Occipital lobe (tissue), 3 donors: ENCODE measurements at places on chromosomes 7 and 10. TPM values are rescaled to one million over a fixed set of nuclear protein-coding genes. Genes with fewer than 3 reads are reported as not detected.

DNA sequence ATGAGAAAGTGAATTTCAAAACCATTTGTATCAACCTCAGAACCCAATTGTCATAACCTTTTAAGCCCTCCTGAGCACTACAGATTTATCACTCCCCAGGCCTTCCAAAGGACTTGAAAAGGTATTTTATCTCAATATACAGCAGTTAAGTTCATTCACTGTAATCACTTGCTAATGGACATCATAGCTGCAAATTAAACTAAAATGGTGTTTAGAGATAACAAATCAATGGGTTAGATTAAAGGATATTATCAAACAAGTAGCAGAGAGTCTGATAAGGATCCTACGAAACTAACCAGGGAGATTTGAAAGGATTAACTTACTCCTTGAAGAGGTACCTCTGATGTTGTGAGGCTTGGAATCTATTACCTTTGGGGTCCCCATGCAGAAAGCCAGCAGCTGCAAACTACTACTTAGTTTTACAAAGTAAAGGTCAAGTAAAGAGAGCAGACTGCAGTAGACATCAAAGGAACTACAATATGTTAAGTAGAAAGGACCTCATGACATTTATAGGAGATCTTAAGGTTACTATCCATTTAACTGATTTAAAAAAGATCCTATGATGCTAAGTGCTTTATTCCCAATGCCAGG is 359.4 kb downstream of the SORCS1 start:
- DNase-seq: no peak

DNA sequence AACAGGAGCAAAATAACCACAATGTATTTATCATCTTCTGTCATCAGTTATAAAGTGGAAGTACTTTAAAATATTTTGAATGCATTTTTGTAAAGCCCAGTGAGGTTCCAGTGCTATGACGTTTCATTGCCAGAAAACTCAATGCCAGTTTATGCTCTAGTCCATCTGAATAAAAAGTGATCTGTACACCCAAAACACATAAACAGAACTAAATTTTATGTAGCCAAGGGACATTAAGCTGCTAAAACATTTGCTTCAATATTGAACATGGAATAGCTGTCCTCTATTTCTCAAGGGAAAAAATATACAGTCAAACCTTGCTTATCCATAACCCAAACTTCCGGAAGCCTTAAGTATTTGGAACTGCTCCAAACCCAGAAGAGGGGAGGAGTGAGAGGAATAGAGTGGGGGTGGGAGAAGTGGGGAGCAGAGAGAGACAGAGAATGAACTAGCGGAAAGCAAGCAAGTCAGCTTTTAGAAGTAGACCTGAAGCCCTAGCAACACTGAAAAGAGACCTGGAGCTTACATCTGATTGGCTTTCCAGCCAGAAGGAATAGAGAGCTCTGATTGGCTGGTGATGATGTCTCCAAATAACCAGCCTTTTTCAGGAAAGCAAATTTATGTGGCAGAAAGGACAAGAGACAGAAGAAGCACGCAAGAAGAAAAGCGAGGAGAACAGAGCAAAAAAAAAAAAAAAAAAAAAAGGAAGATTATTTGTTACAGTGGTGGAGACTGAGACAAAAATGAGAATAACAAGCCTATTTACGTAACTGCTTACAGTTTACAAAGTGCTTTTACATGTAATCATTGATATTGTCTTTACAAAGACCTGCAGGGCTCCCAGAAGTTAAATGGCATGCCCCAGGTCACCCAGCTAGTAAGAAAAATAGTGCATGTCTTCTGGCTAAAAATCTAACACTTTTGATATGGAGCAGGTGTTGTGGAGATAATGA is 196.0 kb downstream of the RNLS start:
- DNase-seq: peak; percentile 48

- no peak for DNase-seq
These were observed 6.0 kb downstream of the LEP start for GRCh38 chr7:128247108-128247507.

GRCh38 chr7:14762561-14762960 is 140.0 kb downstream of the DGKB start:
- DNase-seq: no peak

The ZNF32 gene
- 57.6 TPM for total RNA-seq
